Stimulated activated naive B cell treated with anti-CD40 and anti-IgM and Interleukin-4, amounts not matched to agents 10 μg/mL and 1 μg/mL and 100 μg/mL, for 72 hours (primary cell): ENCODE measurements at places on chromosomes 6 and 20.

DNA sequence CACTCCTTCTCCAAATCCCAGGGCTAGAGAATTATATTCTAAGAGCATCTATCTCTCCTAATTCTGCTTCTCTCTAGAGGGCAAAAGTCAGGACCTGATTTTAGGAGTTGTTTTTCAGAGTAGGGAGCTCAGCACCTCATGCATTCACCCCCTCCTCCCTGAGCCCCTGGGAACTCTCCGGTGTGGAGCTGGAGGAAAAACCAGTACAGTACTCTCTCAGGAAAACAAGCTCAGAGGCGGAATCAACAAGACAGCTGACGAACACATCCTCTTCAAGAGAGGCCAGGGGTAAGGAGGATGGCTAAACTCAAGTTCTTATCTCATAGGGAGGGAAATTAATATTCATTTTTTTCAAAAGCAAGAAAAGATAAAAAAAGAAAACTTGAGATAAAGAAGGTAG is 120.1 kb upstream of the CDYL start:
- DNase-seq: no peak

- DNase-seq: no peak
These were observed 3.3 kb upstream of the PGK2 start for GRCh38 chr6:49790341-49790740.

DNA sequence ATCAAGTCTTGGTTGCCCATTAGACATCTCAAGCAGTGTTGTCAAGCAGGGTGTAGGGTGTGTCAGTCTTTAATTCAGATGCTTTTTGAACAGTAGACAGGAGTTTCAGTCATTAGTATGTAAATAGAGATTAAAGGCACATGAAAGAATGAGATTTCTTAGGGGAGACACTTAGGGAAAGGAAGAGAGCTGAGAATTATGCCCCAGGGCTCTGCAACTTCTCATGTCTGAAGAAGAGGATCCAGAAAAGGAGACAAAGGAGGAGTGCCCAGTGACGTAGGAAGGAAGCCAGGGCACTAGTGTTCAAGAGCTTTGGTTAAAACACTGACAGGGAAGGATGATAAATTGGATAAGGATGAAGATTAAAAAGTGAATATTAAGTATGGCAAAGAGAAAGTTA is 569.7 kb downstream of the NKAIN2 start:
- no peak for DNase-seq

DNA sequence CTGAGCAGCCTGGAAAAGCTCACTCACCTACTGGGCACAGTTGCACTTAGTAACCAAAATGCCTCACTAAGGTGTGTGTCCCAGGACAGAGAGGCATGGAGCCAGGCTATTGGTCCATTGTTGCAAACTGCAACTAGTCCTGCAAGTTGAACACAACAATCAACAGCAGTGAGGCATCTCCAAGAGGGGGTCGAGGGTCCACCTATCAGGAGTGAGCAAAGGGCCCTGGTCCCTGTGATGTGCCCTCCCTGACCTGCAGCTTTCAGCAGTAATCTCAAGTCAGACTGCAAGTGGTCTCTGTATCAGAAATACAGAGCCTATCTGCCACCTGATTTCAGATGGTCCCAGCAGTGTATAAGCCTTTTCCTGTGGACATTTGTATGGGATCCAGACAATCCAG is 50.2 kb upstream of the TGM3 start:
- DNase-seq: no peak

DNA sequence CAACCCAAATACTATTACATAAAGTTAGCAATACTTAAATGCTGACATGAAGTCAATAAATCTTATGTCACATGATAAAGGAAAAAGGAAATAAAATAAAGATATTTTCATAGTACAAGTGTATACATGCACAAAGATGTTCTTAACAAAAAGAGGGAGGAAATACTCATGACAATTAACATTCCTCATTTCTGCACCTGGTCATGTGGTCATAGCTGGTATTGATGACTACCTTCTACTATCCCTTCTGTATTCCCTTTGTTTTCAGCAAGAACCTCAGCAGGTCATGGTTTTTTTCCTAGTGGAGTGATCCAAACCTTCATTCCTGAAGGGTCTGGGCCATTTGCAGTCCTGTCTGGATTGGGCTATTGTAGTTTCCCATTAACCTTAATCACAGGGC is 43.5 kb upstream of the FYN start:
- DNase-seq: no peak

DNA sequence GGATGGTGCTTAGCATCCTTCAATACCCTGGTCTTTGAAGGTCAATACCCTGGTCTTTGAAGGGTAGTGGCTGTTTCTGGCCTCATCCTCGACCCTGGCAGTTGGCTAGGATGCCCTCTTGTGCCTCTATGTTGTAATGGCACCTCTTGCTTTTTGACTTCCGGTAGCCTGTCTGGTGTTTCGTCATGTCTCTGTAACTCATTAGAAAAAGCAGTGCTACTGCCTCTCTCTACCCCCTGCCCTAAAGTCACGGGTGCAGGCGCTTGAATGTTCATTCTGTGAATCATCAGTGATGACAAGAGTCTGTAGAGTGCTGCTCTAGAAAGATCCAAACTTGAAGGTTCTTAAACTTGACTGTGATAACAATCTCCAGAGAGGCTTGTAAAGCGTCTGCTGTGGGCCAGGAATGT is 28.3 kb downstream of the RSPO4 start:
- peak; percentile 11 for DNase-seq

DNA sequence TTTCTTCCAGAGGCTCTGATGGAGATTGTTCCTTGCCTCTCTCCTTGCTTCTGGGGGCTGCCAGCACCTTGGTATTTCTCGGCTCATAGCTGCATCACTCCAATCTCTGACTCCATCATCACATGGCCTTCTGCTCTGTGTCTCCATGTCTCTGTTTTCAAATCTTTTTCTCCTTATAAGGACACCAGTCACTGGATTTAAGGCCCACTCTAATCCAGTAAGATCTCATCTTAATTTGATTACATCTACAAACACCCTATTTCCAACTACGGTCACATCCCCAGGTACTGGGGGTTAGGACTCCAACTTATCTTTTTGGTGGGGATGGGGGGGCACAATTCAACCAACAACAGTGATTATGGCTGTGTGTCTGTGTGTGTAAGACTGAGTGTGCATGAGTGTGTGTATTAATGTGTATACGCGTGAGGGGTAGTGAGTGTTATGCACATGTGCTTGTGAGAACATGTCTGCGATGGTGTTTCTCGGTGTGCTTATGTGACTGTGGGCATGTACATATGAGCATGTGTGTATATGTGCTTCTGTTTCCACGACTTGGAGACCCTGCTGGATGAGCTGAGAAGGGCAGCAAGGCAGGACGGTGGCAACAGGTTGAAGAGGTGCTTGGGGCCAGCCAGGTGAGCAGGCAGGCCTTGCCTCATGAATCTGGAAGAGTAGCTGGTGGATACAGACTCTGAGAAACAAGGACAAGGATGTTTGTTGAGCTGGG is 130.5 kb downstream of the MRPL14 start:
- no peak for DNase-seq
